ENCODE measurements at places on chromosomes 3 and 15. TPM values are rescaled to one million over a fixed set of nuclear protein-coding genes. Genes with fewer than 3 reads are reported as not detected.

Gene CPN2
- not detected for total RNA-seq

Gene SORD
- total RNA-seq, result 5.7 TPM

Gene TIGIT
- total RNA-seq, result 0.67 TPM

Gene ARL14
- total RNA-seq, result not detected

Gene AADACL2
- not detected for total RNA-seq

Gene STRA6
- total RNA-seq, result 0.22 TPM

Gene UTS2B
- not detected for total RNA-seq

Gene CPLX3
- 1.1 TPM for total RNA-seq
